SHP77 treated with DMSO at 0.1 percent for 48 hours (cell line): ENCODE measurements at places on chromosomes 6 and 20.

GRCh38 chr6:90068264-90068663 lies 174.0 kb downstream of the GJA10 start:
- no peak for DNase-seq

DNA sequence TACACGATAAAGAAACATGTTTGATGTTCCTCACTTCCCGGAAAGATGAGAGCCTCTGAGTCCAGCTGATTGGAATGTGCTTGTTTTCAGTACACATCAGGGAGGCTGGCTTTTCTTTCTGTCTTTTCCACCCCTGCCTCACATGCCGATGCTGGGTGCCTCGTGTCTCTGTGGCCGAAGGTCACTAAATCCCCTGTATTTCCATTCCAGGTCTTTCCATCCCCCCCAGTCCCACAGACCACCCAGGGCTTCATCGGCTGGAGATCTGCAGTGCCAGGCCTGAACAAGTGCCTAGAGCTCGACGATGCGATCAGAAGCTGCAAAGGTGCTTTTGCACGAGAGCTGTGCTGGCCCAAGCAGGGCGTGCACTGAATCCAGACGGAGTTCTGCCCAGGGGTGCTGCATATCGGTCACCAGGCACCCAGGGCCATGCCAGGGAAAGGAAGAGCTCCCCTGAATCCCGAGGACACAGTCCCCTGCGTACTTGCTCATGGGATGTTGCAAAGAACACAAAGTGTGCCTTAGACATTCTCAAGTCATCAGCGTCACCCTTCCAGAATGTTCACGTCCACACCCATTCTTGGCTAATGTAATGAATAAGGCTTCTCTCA lies 67.9 kb downstream of the ANKRD60 start:
- no peak for DNase-seq

DNA sequence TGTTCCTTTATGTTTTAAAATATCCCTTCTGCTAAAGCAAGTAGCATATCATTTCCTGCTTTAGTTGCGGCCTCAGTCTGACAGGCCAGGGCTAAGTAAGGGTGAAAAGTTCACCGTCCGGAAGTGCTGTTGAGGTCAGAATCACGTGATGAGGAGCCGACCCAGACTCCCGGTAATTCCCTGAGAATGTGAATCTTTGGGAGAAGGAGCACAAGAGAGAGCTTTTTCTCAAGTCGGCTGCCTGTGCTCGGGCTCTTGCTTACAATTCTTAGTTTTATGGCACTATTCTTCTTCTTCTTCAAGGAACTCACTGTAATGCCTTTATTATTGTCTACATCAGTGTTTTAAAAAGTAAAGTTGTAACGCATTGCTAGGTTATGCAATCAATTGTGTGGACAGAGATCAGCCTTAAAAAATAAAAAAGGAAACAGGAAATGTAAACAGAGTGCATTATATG lies 309.3 kb downstream of the PRL start:
- peak; percentile 58 for DNase-seq

- DNase-seq = no peak
Observed at GRCh38 chr6:18211338-18211737, 53.0 kb downstream of the DEK start.

GRCh38 chr6:3654436-3654835 lies 97.1 kb downstream of the PXDC1 start:
- DNase-seq = no peak

GRCh38 chr20:17873410-17874270 lies 95.0 kb downstream of the SNX5 start:
- peak; percentile 67 for DNase-seq

GRCh38 chr20:43220612-43221011 lies 30.9 kb upstream of the PTPRT start:
- no peak for DNase-seq

DNA sequence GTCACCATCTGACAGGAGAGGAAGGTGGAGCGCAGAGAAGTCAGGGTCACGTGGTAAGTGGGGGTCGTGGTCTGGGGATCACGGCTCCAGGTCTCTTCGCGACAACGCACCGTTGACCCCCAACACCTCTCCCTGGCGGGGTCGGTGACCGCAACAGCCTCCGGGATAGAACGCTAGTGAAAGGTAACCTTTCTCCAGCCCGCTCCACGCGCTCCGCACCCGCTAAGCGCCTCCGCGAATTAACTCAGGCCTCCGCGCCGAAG lies 600 bp upstream of the SYNJ2 start:
- no peak for DNase-seq

- DNase-seq = no peak
Observed at GRCh38 chr20:46893877-46894578, 615 bp upstream of the EYA2 start.

DNA sequence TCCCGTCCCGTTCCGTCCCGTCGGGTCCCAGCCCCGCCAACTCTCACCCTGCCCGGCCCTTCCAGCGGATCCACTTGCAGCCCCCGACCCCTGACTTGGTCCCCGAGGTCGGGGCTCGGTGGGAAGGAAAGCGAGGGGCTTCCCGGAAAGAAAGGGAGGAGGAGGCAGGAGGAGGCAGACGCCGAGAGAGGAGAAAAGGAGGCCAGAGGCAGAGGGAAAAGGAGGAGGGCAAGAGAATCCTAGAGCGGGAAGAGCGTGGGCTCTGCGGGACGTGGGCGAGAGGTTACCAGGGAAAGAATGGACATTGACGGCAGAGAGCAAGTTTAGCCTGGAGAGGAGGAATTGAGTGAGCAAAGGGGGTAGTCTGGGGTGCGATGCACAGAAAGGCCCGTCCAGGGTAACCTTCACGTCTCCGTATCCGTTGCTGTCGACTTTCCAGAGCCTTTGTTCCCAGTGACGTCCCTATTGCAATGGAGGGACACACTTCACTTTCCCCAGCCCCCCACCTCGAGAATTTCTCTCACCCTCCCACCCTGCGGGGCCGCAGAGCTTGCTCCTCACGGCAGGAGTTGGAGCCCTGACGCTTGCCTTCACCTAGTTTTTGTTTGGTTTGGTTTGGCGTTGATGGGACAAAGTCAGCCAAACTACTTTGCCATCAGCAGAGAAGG lies 477 bp upstream of the MOXD1 start:
- DNase-seq = no peak

DNA sequence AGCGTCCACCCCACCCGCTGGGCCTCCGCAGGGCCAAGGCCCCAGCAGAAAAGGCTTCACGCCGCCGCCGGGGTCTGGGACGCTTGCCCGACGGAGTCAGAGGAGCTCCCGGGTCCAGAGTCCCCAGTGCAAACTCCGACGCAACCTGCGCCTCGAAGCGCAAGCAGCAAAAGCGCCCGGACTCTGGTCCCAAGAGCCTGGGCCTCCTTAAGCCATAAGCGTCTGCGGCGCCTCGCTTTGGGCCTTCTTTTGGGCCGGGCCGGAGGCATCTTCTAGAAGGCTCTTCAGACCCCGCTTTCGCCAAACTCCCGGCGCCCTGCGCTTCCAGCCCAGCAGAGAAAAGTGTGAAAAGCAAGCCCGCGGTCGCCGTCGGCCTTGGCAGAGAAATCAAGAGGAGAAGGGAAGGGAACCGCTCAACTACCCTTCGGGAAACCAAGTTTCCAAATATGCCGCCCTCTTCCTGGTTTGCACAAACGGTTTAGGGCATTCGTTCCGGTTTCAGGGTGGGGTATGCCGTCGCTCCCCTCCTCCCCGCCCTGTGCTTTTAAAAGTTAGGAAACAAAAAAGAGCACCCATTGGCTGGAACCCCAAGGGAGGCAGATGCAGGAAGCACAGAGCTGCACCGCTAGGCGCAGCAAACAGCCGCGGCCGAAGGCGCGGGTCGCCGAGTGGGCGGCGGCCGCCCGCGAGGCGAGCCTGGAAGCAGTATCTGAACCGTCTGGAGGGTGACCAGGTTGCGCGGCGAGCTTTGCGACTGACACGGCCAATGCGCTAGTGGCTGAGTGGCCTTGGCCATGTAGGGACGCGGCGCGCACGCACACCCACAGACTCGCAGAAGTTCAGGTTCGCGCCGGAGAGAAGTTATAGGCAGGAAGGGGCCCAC lies 1.2 kb downstream of the TBX18 start:
- DNase-seq = peak; percentile 64

- DNase-seq = no peak
Observed at GRCh38 chr6:106039897-106040592, 46.1 kb upstream of the PRDM1 start.

DNA sequence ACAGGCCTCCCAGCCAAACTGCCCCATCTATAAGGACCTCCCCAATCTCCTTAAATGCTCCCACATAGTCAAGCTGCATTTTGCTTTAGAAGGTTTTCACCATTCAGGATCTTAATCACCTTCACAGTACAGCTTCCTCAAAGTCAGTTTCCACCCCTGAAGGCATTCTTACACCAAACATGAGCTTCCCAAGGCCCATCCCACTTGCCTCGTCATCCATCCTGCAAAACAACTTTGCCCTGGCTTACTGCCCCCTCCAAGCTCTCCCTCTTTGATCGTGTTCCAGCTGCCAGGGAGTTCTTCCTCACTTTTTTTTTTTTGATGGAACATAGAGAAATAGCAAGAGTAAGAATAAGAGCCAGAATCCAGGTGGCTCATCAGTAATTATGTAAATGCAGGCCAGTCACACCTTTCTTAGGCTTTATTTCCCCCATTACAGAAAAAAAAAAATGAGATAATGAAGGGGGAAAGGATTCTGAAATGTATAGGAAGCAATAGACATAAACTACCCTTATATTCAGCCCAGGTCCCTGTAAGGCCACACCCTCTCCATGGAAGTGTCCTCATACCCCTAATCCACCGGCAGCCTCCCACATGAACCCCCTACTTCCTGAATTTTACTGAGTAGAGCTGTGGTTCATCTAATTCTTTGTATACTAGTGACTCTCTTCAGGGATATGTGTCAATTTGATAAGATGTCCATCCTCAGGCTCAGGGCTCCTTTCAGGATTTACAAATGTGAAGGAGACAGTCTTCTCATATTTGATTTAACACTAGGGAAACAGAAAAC lies 12.7 kb downstream of the TRIM27 start:
- DNase-seq = no peak

DNA sequence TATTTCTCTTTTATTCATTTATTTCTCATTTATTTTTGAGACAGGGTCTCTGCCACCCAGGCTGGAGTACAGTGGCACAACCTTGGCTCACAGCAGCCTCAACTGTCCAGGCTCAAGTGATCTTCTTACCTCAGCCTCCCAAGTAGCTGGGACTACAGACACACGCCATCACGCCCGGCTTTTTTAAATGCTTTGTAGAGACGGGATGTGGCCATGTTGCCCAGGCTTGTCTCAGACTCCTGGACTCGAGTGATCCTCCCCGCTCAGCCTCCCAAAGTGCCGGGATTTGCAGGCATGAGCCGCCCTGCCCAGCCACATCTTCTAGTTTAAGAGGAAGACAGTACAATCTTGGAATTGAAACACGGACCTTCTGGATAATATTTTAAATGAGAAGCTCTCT lies 21.6 kb upstream of the FOXF2 start:
- no peak for DNase-seq

- no peak for DNase-seq
Observed at GRCh38 chr6:99879431-99879830, 114.6 kb downstream of the MCHR2 start.

DNA sequence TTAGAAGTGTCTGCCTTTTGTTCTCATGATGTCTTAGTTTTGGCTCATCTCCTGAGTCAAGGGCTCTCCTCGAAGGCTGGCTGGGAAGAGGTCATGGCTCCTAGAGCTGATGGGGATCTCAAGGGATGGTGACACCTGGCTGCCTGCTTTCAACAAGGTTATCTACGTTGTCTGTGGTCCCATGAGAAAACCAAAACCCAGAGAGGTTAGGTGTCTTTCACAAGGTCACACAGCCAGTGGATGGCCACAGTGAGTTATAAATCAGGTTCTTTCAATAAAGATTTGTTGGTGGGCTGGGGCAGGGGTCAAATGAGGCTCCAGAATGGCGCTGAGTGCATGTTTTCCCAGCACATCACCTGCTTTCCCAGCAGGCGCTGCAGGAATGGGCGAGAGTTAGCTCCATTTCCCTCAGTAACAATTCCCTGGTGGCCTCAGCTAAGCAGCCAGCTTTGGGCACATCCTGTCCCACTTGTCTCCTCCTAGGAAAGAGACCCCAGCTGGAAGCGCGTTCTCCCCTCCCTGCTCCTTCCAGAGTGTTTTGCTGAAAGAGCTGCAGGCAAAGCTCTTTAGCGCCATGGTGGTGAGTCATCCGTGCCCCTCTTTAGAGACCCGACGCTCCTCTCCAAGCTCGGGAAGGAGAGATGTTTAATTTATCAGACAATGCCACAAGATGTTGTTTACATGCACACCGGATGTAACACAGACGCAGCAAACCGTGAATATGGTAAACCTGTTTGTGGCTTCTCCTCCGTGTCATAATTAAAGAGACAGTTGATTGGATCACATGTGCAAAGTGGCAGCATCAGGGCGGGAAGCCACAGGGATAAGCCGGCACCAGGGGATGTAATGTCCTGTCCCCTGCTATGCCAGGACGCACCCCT lies 109.7 kb downstream of the LRFN2 start:
- peak; percentile 2 for DNase-seq

DNA sequence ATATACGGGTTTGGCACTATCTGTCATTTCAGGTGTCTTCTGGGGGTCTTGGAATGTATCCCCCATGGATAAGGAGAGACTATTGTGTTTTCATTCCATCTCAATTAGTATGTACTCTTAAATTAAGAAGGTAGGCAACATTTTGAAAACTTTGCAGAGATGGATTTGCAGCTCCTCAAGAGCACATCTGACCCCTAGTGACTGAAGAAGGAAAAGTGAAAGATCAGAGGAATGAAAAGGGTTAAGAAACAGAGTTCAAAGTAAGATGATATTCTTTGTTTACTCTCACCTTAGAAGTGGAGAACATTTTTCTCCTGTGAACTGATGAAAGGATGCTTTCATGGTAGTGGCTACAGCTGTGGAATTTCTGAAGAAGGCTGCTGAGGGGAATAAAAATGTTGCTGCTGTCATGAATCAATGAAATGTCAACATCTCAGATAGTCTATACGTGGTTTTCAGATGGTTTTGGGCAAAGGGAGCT lies 41.5 kb downstream of the SH3BGRL2 start:
- DNase-seq = no peak

- no peak for DNase-seq
Observed at GRCh38 chr20:6614836-6615235, 152.7 kb upstream of the BMP2 start.

- no peak for DNase-seq
Observed at GRCh38 chr20:53205046-53205445, 232.9 kb downstream of the TSHZ2 start.

DNA sequence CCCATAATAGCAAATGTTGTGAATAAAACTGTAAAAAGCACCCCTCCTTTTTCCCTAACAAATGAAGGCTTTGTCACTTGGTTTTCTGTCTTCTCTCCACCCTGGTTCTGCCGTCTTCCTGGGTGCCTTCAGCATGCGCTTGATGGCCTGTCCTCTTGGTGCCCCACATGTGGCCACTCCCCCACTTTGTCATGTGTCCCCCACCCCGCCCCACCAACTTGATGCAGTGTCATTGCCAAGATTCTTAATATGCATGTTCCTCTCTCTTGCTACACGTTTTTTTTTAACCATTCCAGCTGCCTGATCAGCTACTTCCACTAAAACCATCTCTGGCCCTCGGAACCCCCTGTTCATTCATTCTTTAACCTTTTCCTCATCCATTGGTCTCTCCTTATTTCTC lies 340.3 kb downstream of the QKI start:
- no peak for DNase-seq
